ENCODE measurements at places on chromosomes 1 and 21. TPM values are rescaled to one million over a fixed set of nuclear protein-coding genes. Genes with fewer than 3 reads are reported as not detected.

DNA sequence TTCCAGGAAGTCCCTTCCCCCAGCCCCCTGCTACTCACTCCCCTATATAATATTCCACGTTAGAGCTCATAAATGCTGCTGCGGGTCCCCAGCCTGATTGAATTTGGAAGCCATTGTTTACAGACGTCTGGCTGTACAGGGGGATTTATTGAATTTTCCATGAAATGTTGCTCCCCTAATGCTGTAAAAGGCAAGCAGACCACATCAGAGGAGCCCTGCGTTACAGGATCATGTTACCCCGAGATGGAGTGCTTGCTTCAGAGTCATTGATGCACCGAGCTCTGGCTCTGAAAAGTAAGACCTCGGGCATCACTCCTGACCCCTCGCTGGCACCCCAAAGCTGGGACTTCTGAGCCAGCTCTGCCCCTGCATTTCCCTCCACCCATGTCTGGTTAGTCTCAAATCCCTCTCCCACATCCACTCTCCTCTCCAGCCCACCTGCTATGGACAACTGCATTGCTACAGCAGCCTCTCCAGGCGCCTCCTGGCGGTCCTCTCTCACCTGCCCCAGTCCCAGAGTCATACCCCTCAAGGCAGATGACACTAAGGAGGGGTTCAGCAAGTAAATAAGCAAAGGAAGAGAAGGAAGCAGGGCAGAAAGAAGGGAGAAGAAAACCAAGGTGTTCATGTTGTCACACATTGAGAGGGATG, 127.8 kb downstream of the TMEM53 start:
- no peaks in the 10 kb centered on the region for H3K4me1 ChIP-seq
- no peaks in the 10 kb centered on the region for H3K27me3 ChIP-seq
- H3K27ac ChIP-seq = no peak overlapping the region
- no peaks in the 10 kb centered on the region for H3K36me3 ChIP-seq
- no peak overlapping the region for H3K4me3 ChIP-seq
- DNase-seq = no peak

FCRL4 gene
- not detected for total RNA-seq

DNA sequence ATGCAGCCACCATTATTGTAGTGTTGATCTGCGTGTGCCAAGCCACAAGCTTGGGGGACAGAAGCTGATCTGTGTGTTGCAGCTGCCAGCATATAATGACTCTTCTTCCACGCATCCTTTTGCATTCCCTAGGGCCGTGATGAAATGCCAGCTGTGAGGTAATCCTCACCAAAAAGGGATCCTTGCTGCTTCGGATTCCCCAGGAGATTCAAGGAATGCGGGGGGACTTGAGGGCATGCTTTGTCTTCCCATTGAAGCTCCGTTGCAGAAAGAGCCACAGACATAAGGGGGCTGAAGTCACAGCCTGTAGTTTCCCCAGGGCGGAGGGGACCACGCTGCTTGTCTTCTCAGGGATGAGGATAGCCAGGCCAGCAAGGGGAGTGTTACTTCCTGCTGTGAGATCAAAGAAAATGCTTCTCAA, 281.6 kb upstream of the FMN2 start:
- H3K36me3 ChIP-seq = no peaks in the 10 kb centered on the region
- H3K27ac ChIP-seq = no peak overlapping the region
- H3K4me1 ChIP-seq = no peaks in the 10 kb centered on the region
- no peak for DNase-seq

GRCh38 chr1:158607296-158607695, 2.2 kb downstream of the OR10Z1 start:
- H3K27ac ChIP-seq = no peak overlapping the region
- H3K27me3 ChIP-seq = no peaks in the 10 kb centered on the region
- H3K36me3 ChIP-seq = no peaks in the 10 kb centered on the region
- no peak overlapping the region for H3K4me3 ChIP-seq
- no peak for DNase-seq

GRCh38 chr1:27856561-27857343, 15.6 kb upstream of the THEMIS2 start:
- H3K4me1 ChIP-seq = no peaks in the 10 kb centered on the region
- DNase-seq = no peak
- no peak overlapping the region for H3K27ac ChIP-seq
- H3K27me3 ChIP-seq = no peaks in the 10 kb centered on the region

GRCh38 chr1:94892604-94893254, 34.2 kb downstream of the CNN3 start:
- no peak overlapping the region for H3K27ac ChIP-seq
- no peaks in the 10 kb centered on the region for H3K4me1 ChIP-seq
- no peaks in the 10 kb centered on the region for H3K27me3 ChIP-seq
- H3K36me3 ChIP-seq = peaks cover 7% of the 10 kb centered on the region
- no peak overlapping the region for H3K4me3 ChIP-seq

DNA sequence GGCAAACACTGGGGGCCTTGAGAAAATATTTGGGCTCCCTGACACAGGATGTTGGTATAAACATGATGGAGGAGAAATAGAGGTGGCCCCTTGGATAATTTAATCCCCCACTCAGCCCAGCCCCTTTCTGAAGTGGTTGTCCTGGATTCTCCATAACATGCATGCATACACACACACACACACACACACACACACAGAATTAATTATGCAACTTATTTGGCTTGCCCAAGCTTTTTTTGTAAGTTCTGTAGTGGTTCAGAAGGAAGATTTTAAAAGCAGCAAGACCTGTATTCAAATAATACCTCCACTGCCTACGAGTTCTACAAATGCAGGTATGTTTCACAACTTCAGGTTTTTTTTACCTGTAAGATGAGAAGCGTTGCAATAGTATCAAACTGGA, 15.0 kb downstream of the ATF3 start:
- H3K4me1 ChIP-seq = peaks cover 9% of the 10 kb centered on the region
- no peak overlapping the region for H3K4me3 ChIP-seq
- H3K27me3 ChIP-seq = peaks cover 3% of the 10 kb centered on the region
- no peak overlapping the region for H3K27ac ChIP-seq
- peaks cover 17% of the 10 kb centered on the region for H3K36me3 ChIP-seq
- no peak for DNase-seq

DNA sequence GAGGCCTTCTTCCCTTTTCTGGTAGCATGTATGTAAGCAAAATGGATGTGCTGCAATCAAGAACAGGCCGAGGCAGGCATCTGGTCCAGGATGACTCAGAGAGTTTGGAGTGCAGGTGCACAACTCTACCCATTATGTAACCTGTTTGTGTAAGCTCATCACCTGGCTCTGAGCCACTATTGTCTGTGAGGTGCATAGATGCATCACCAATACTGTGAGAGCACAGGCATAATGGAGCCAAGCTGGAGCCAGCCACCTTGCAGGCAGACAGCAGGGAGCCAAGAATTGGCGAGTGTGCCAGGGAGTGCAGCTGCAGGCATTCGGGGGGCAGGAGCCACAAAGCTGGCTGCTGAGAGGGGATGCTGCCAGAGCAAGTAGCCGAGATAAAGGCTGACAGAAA, 549.9 kb upstream of the RGS18 start:
- H3K4me3 ChIP-seq = no peak overlapping the region
- no peak for DNase-seq
- H3K27ac ChIP-seq = no peak overlapping the region
- no peaks in the 10 kb centered on the region for H3K27me3 ChIP-seq
- H3K4me1 ChIP-seq = no peaks in the 10 kb centered on the region

PSRC1 gene
- total RNA-seq = 4.7 TPM

TNFRSF18 gene
- total RNA-seq = 2.7 TPM

- H3K27me3 ChIP-seq = peaks cover 18% of the 10 kb centered on the region
- DNase-seq = peak; percentile 51
Observed at GRCh38 chr1:26336477-26337205, 17.3 kb downstream of the CRYBG2 start.

TMEM183A gene
- total RNA-seq = 63.9 TPM

GRCh38 chr1:37556712-37557196, at the start of gene DNALI1:
DNALI1 (plus strand) TSS chr1:37556940; CDS start chr1:37556995, 55 bp downstream.
- H3K36me3 ChIP-seq = peaks cover 13% of the 10 kb centered on the region
- H3K4me1 ChIP-seq = peaks cover 5% of the 10 kb centered on the region
- DNase-seq = peak; percentile 97
- H3K27ac ChIP-seq = peak within 1 kb of the TSS; percentile 63

GRCh38 chr1:232707142-232707541, 77.2 kb upstream of the SIPA1L2 start:
- H3K4me3 ChIP-seq = no peak overlapping the region
- H3K27me3 ChIP-seq = no peaks in the 10 kb centered on the region
- DNase-seq = no peak
- peaks cover 2% of the 10 kb centered on the region for H3K4me1 ChIP-seq

DNA sequence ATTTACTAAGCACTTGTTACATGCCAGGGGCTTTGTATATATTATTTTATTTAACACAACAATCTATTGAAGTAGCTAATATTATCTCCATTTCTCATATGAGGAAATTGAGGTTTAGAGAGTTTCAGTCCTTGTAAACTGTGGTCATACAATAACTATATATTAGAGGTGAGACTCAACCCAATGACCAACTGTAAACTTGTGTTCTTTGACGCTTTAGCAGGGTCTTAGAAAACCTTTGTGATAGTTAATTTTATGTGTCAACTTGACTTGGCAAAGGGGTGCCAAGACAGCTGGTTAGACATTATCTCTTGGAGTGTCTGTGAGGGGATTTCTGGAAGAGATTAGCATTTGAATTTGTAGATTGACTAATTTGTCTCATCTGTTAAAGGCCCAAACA, 252.4 kb upstream of the B3GALT2 start:
- H3K27me3 ChIP-seq = no peaks in the 10 kb centered on the region
- DNase-seq = no peak
- no peak overlapping the region for H3K4me3 ChIP-seq
- H3K27ac ChIP-seq = no peak overlapping the region
- no peaks in the 10 kb centered on the region for H3K4me1 ChIP-seq

GRCh38 chr1:28115267-28115666, 26.9 kb upstream of the EYA3 start:
- DNase-seq = no peak
- H3K27me3 ChIP-seq = no peaks in the 10 kb centered on the region
- no peaks in the 10 kb centered on the region for H3K36me3 ChIP-seq
- H3K4me1 ChIP-seq = no peaks in the 10 kb centered on the region
- H3K27ac ChIP-seq = no peak overlapping the region

GRCh38 chr1:176102768-176103350, 104.2 kb downstream of the COP1 start:
- H3K4me1 ChIP-seq = no peaks in the 10 kb centered on the region
- no peaks in the 10 kb centered on the region for H3K27me3 ChIP-seq
- H3K4me3 ChIP-seq = no peak overlapping the region
- no peak overlapping the region for H3K27ac ChIP-seq

Data from lung (tissue), 17 donors.